ENCODE measurements at places on chromosomes 2 and 18.

DNA sequence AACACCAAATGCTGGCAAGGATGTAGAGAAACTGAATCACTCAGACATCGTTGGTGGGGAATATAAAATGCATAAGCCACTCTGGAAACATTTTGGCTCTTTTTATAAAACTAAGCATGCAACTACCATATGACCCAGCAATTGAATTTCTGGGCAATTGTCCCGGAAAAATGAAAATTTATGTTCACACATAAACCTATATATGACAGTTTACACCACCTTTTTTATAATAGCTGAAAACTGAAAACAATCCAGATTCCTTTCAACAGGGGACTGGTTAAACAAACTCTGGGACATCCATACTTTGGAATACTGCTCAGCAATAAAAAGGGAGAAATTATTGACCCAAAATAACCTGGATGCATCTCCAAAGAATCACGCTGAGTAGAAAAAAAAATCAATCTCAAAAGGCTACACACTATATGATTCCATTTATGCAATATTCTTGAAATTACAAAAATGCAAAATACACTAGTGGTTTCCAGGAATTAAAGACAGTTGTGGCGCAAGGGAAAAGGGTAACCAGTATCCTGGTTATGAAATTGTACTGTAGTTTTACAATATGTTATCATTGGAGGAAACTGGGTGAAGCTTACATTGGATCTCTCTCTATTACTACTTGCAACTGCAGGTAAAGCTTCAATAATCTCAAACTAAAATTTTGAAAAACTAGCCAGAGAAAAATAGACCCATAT, 130.2 kb upstream of the PID1 start:
- ATAC-seq = no peak

- no peak for ATAC-seq
Measured at GRCh38 chr2:27916293-27916995, 25.9 kb downstream of the BABAM2 start.

- ATAC-seq = no peak
Measured at GRCh38 chr2:9144046-9144445, 62.6 kb upstream of the ASAP2 start.

DNA sequence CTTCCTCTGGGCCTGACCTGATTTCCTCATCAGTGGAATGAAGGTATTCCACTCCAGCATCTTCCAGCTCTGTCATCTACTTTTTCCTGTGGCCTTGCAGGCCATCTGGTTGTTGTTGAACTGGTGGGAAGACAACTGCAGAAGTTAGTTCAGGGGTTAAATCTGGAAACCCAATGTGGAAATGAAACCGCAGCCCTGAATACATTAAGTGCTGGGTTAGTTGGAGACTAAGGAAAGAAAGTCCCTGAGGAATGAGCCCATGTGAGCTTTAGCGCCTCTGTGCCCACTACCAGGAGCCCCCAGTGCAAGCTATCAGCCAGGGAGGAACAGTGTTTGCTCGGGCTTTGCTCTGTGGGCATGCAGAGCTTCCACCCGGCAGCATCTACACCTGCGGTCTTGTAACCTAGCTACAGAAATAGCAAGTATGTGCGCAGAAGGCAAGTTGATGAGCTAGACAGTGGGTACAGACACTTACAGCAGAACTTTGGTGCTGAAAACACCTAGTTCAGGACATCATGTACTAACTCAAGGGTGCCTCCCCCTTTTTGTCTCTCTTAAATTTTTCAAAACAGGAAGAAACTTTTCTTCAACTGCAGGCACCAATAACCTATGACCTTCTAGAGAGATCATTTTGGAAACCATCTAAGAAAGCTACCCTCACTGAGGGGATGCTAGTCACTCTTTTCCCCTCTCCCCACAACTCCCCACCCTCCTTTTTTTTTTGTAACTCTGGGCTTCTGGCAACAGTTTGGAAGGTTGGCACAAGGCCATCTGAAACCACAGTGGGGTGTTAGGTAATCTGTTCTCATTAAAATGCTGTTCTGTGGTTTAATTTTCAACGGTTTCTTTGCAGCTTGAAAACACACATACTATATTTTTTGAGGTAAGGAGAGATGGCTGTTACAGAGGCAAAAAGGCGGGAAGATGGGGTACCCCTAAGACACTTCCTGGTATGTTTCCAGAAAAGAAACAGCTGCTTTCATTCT, 18.3 kb upstream of the CXCR4 start:
- ATAC-seq = no peak

- ATAC-seq = no peak
Measured at GRCh38 chr2:179427065-179427464, 162.4 kb upstream of the SESTD1 start.

Measured in SK-N-SH treated with all-trans-retinoic acid at 6 μM for 48 hours (cell line).